ENCODE measurements at places on chromosomes 6 and 20.

- no peak for DNase-seq
Observed at GRCh38 chr6:13006578-13007300, 290.2 kb downstream of the PHACTR1 start.

- DNase-seq, result no peak
Observed at GRCh38 chr6:37135835-37136694, 33.9 kb upstream of the PIM1 start.

GRCh38 chr6:131490441-131490840 is 82.6 kb upstream of the ARG1 start:
- DNase-seq, result no peak

GRCh38 chr6:71706523-71706922 is 179.8 kb upstream of the RIMS1 start:
- no peak for DNase-seq

- DNase-seq, result no peak
Observed at GRCh38 chr20:43658069-43658722, 8.7 kb upstream of the MYBL2 start.

DNA sequence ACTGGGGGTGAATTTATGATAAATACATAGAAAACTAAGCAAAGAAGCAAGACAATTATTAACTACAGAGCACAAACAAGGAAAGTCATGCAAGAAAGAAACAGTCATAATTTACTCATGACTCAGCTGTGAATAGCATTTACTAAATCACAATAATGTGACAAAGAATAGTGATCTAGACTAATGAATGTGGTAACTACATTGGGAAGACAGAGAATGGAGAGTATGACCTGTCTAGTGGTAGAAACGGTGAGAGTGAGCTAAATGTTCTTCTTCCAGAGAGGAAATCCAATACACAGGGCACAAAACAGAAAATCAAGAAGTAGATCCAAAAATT is 153.5 kb upstream of the DST start:
- no peak for DNase-seq

- DNase-seq, result no peak
Observed at GRCh38 chr6:160238278-160238711, 20.3 kb downstream of the SLC22A2 start.
